HFF-Myc (cell line): ENCODE measurements at places on chromosomes 3 and 15.

- peak; percentile 65 for DNase-seq
These were observed 4.5 kb upstream of the SEMA3B start for GRCh38 chr3:50264383-50264963.

GRCh38 chr3:111695636-111696117 is 100.5 kb upstream of the ZBED2 start:
- peak; percentile 75 for DNase-seq

DNA sequence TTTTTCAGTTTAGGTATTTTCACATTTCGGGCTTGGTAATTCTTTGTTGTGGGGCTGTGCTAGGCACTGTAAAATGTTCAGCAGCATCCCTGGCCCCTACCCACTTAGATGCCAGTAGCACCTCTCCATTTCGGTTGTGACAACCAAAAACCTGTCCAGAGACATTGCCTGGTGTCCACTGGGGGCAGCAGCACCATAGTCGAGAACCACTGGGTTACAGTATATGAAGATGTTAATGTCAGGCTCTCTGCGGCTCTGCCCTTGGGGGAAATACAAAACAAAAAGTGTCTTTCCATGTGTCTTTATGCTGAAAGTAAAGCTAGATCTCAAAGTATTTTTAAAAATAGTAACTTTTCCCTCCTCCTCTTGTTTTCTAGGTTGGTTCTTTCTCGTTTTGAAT is 177.2 kb downstream of the ITPR1 start:
- no peak for DNase-seq

DNA sequence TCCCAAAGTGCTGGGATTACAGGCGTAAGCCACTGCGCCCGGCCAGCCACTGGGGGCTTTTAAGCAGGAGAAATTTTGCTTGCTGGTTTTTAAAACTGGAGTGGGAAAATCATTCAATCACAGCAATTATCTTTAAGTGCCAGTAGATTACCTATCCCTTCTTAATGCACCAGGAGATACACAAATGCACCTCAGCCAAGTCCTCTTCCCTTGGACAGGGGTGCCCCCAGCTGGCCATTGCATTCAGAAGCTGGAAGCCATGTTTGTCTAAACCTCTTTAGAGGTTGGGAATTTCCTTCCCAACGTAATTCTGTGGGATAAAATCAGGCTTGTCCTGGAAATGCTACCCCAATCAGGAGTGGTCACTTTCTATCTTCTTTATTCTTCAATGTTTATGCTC is 26.6 kb downstream of the MIX23 start:
- DNase-seq = peak; percentile 10

DNA sequence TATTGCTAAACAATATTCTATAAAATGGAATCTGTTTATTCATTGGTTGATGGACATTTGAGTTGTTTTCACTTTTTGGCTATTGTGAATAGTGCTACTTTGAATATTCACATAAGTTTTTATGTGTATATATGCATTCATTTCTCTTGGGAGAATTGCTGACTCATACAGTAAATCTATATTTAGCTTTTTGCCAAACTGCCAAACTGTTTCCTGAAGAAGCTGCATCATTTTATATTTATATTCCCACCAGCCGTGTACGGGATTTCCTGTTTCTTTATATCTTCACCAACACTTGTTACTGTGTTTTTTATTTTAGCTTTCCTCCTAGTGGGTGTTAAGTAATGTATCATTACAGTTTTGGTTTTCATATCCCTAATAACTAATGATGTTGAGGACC is 12.5 kb upstream of the TCAIM start:
- no peak for DNase-seq

DNA sequence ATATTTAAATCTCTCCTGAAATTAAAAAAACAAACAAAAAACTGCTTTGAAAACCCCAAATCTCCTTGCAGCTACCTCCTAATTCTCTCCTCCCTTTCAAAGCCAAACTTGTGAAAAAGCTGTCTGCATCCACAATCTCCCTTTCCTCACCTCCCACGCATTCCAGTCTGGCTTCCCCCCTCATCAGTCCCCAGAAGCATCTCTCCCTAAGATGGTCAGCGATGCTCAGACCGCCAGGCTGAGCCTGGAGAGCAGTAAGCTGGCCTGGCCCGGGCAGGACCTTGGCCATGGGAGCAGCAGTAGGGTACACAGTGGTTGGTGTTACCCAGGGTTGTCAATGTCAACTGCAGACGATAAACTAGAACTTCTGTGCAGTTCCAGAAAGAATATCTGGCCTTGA is 32.9 kb upstream of the BLM start:
- DNase-seq = no peak

- no peak for DNase-seq
These were observed 67.2 kb downstream of the LPP start for GRCh38 chr3:188220988-188221818.

GRCh38 chr3:128493570-128494366 is 767 bp upstream of the GATA2 start:
- DNase-seq = no peak

DNA sequence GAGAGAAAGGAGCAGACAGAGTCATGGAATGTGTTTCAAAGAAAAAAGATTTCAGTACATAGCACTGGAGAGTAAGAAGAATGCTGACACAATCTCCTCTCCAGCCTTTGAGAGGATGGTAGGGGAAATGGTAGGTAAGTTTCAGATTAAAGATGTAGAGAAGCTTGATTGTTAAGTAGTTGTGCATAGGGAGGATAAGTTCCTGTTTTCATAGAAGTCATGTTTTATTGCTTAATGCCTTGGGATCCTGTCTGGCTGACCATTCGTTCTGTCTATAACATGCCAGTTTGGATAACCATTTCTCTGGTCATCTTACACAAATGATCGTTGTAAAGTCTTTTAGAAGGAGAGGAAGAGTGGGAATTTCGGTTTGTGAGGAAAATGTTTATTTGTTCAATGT is 95.7 kb upstream of the IGSF10 start:
- no peak for DNase-seq

- DNase-seq = no peak
These were observed 63.2 kb downstream of the DGKG start for GRCh38 chr3:186298876-186299275.

DNA sequence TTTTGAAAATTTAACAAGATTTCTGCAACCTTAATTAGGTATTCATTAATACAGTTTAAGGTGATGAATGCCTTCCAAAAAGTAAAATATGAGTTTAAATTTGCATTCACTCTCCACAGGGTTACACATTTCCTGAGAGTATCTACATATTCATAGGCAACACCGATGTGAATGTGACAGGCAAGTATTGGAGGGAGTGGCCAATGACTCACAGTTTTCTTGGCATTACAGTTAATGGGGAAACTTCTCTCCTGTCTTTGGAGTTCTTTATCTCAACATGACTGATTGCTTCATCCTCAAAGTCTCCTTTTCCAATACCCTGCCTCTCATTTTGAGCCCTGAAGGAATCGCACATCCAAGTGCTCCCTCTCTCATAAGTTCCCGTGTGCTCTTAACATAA is 181.9 kb upstream of the CHL1 start:
- DNase-seq = no peak

DNA sequence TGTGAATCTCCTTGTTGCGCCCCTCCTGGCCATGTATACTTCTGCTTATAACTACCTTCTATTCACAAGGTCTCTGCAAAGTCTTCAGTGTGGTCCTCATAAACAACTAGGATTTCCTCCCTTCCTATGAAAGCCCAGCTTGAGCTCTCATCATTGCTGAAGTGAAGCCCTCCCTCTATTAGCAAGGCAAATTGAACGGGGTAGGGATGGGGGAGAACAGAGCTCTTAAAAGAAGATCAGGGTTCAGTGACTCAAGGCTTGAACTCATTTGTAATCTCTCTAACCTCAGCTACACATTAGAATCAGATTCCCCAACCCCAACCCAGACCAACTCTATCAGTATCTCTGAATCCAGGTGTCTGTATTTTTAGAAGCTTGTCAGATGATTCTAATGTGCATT is 88.3 kb upstream of the ST8SIA2 start:
- DNase-seq = no peak

DNA sequence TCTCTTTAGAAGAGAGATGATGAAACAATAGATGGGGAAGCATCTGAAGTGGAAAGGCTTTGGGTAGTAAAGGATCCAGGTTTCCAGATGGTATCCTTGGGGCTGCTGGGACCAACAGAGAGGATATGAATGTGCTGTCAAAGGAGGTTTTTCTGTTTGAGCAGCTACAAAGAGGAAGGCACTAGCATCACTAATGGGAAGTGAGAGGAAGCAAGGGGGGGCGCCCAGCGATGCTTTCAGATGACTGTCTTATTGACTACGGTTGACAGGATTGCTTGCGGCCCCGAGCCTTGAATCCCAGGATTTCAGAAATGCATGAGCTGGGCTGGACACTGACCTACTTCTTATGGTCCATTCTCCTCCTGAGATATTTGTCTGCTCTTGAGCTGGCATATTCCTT is 103.8 kb upstream of the GALNT15 start:
- no peak for DNase-seq

GRCh38 chr15:72033285-72033684 is 84.7 kb downstream of the MYO9A start:
- DNase-seq = no peak

DNA sequence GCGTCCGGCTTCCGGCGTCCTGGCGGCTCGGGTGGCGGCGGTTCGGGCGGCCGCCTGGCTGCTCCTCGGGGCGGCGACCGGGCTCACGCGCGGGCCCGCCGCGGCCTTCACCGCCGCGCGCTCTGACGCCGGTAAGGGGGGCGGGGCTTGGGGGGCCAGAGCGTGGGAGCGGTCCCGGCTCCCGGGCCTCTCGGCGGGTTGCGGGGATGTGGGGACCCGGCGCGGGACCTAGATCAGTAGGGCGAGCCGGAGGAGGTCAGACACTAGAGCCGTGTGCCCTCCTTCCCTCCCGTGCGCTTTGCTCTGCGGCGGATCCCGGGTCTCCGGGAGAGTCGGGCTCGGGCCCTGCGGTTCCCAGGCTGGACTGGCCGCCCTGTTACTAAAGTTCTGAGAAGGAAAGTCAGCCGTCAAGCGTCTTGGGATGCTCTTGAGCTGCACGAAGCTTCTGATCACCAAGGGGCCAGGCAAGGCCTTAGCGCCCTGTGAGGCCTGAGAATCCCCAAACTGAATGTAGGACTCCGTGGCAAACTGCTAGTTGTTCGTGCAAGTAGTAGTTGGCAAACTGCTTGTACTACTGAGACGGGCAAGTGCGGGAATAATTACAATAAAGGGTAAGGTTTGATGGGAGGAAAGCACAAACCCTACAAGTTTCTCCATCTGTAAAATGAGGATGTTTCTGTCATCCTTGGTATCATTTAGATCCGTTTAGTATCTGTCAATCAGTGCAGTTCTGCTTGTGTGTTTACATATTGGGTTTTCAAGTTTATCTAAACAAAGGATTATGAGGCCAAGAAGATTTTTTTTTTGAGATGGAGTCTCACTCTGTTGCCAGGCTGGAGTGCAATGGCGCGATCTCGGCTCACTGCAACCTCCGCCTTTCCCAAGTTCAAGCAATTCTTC is 587 bp downstream of the PIGX start:
- peak; percentile 9 for DNase-seq

DNA sequence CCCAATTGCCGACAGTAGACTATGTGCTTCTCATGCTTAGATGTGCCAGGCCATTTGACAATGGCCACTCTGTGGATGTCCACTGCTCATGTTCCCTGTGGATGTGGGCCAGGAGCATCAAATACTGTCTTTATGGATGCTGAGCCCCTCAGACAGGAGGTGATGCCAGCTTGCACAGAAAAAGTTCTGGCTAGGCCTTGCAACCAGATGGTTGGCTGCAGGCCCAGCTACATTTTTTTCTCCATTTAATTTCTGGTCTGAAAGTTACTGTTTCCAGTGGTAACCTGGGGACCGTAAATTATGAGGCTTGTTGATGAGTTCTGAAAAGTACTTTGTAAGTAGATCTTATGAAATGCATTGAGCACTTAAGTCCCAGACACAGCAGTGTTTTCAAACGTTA is 228.5 kb downstream of the CHL1 start:
- no peak for DNase-seq

GRCh38 chr3:10007126-10007782 is 19.0 kb upstream of the FANCD2 start:
- DNase-seq = no peak

GRCh38 chr15:101020451-101020850 is 101.3 kb downstream of the LRRK1 start:
- DNase-seq = no peak

DNA sequence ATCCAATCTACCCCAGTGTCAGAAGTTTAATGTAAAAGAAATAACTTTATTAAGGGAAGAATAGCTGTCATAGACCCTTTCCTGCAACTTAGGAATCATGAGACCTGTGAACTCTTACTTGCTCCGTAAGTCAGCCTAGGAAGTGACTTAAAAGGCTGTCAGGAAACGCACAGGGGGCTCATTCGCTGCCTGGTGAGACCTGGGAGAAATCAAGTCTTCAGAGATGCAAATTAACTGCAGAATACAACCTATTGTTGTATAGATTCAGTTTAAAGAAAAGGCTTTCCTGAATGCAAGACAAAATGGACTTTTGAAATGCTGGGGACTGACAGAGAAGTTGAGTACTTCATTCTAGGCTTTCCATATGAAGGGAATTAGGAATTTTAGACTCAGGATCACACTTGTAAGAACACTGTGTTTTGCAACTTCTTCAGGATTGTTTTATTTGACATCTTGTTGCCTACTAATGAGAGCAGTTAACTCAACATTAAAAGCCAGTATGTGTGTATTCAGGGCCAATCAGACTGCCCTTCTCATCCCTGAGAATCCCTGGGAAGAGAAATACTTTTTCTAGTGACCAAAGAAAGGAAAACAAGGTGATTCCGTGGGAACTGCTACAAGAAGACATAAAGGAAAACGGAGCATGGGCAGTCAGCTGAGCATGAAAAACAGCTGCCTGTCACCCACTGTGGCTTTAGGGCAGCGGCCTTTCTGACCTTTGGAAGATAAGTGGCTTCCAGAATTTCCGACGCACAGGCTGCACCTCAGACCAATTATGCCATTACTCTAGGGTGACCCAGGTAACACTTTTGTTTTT is 18.5 kb upstream of the DPPA4 start:
- no peak for DNase-seq

DNA sequence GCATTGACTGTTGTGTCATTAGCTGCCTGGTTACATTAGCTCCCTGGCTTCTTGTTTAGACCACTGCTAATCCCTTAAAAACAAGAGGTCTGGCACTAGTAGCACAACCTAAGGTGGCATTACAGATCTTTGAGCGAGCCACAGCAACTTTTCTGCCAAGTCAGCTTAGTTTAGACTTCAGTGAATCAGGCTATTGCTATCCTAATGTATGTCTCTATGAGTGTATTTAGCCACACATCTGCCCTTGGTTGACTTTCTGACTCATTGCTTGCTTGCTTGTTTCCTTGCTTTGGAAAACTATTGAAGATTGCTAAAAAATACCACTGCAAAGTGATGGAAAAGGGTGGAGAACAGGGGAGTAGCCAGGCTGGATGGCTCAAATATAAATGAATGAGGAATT is 50.2 kb downstream of the CHP1 start:
- peak; percentile 71 for DNase-seq

- DNase-seq = no peak
These were observed 105.8 kb upstream of the MYZAP start for GRCh38 chr15:57485869-57486268.

- DNase-seq = no peak
These were observed 40.9 kb upstream of the EPHB1 start for GRCh38 chr3:134753999-134754742.
